ENCODE measurements at places on chromosomes 3 and 15.

DNA sequence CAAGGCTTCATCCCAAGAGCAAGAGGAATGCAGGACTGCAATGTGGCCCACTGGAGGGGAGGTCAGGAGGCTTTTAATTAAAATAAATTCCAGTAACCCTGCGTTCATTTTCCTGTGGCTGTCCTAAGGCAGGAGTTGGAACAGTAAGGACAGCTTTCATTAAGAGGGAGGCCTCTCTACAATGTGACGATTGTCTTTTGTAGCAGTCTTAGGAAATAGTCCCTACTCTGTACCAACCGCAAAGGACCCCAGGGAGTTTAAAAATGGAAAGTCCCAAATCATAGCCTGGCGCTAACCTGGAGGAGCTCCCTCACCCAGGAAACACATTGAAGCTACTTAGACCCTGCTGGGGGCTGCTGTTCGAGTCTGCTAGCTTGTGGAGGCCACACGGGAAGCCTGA is 62.8 kb downstream of the SYNM start:
- no peak for DNase-seq

DNA sequence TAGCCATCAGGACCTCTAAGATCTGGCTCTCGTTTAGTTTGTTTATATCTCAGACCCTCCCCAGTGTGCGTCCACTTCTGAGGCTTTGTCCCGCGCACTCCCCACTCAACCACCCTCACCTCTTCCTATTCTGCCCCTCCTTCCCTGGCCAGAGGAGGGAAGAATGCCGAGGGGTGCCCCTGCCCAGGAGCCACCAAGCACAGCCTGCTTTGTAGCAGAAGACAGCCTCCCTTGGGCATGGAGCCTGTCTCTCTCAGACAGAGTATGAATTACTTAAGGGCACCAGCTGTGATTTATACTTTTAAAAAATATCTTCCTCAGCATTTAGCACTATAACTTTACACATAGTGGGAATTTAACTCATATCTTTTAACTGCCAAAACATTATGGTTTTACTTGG is 6.0 kb downstream of the TMEM266 start:
- DNase-seq, result no peak

DNA sequence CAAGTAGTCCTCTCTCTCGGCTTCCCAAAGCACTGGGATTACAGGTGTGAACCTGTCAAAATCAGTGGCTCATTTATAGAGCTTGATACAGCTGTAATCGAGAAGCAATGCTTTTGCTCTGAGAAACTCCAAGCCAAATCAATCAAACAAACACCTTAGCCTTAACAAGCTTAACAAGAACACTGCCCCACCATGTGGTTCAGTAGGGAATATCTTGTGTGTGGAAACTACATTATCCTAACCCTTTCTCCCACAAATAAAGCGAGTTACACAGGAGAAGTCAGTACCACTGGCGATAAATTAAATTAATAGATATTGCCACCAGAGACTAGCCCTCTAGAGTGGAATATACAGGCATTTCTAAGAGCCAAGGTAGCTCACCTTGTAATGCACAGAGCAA is 13.9 kb downstream of the CDAN1 start:
- DNase-seq, result no peak

- DNase-seq, result no peak
These were observed 27.4 kb downstream of the RPLP1 start for GRCh38 chr15:69479971-69480370.

DNA sequence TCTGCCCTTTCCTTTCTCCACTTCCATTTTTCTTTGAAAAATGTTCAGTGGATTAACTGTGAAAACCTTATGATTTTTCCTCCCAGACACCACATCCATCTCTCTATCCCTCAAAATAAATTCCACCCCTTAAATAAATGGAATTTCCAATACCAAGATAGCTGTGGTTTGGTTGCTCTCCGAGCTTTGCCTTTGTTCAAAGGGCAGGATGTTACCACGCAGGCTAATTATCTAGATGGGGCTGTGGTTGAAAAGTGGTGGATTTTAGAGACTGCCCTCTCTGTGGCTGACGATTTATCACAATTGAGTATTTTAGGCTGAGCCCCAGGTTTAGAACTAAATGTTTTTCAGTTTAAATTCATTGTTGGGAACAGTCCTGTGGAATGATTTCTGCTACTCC is 36.9 kb upstream of the CMSS1 start:
- no peak for DNase-seq

DNA sequence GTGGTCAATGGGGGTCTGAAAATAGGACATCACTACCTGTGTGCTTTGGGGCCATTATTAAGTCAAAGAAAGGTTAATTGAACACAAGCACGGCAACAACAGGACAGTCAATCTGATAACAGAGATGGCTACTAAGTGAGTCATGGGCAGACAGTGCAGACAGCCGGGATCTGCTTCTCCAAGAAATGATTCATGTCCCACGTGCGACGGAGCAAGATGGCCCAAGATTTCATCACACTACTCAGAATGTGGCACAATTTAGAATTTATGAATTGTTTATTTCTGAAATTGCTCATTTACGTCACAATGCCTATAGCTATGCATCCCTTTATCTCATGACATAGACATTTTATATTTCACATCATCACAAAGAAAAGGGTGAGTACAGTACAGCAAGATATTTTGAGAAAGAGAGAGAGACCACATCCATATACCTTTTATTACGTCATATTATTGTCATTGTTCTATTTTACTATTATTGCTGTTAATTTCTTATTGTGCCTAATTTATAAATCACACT is 770.6 kb upstream of the NR2F2 start:
- peak; percentile 1 for DNase-seq

- DNase-seq, result no peak
These were observed 190.4 kb downstream of the MEGF11 start for GRCh38 chr15:66063147-66063546.

GRCh38 chr3:76753599-76753998 is 286.3 kb upstream of the ROBO2 start:
- DNase-seq, result no peak

DNA sequence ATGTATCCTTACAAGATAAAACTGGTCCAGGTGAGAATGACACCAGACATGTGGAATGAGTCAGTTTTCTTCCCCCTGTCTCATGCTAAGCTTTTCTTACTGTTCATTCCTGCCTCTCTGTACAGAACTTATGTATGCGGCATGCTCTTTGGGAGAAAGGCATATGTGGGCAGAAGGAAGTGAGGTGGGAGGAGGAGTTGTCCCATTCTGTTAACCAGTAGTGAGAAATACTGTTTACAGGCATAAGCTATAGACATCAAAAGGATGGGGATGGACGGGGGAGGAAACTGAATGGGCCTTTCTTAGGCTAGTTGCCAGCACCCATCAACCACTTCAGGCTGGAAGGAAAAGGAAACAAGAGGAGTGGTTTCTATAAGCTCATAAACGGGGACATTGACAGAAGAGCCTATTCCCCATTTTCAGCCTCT is 143.6 kb upstream of the BHLHE40 start:
- DNase-seq, result no peak

DNA sequence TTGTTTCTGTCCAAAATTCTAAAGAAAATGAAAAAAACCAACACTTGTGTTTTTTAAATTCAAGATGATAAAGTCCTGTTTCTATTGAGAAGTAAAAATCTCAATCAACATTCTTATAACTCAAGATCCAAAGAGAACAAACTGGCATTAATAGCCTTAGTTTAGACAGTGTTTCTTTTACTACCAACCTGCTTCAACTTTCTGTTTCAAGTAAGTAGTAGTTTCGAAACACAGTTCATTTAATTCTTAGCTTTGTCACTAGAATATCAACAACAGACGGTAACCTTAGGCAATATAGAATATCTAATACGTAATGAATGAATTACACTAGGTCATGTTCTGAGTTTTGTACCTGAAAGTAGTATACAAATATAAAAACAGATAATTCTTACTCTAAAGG is 23.7 kb downstream of the CIP2A start:
- no peak for DNase-seq

DNA sequence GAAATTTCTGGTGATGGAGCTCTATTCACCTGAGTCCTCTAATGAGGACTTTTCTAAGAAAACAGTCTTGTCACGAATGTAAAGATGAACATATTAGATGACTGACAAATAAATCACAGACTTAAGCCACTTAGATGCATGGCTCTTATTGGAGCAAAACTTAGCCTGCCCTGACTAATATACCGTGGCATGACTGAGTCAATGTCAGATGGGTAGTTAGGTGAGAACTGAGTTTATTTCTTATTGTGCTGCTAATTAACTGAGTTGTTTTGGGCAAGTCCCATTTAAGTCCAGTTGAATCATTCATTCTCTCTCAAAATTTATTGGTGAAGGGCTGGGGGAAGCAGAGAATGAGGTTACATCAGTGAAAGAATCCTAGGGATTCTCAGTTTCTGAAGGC is 459.8 kb downstream of the MCTP2 start:
- no peak for DNase-seq

DNA sequence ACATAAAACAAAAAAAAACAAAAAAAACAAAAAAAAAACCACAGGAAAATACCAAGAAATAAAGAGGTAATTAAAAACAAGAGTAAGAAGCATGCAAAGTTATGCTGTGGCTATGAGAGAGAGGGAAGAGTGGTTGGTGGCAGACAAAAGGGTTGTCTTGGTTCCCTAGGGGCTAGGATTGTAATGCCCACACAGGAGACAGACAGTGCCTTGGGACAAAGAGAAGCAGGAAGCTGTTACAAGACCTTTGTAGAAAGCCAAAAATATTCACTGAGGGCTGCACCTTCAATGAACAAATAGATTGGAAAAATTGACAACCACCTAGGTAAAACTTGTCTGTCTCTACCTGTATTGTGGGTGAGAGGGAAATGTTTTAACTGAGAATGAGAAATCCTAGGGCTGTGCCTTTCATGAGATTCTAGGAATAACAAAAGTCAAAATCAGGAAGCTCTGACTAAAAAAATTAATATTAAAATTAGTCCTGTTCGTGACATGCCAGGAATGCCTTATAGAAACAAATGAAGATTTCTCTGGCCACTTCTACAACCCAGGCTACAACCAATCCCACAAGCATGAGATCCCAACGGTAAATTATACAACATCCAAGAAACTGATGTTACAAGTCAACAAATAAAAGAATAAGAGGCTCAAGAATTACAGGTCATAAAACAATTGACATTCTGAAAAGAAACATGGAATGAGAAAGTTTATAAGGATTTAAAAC is 45.0 kb upstream of the PRICKLE2 start:
- no peak for DNase-seq

- DNase-seq, result no peak
These were observed 62.8 kb upstream of the CSPG4 start for GRCh38 chr15:75775296-75776064.

GRCh38 chr3:144128108-144128892 is 156.7 kb downstream of the DIPK2A start:
- no peak for DNase-seq

- DNase-seq, result no peak
These were observed 65.7 kb upstream of the RGMA start for GRCh38 chr15:93154666-93155065.

GRCh38 chr3:142802891-142803290 is 79.1 kb downstream of the TRPC1 start:
- no peak for DNase-seq

DNA sequence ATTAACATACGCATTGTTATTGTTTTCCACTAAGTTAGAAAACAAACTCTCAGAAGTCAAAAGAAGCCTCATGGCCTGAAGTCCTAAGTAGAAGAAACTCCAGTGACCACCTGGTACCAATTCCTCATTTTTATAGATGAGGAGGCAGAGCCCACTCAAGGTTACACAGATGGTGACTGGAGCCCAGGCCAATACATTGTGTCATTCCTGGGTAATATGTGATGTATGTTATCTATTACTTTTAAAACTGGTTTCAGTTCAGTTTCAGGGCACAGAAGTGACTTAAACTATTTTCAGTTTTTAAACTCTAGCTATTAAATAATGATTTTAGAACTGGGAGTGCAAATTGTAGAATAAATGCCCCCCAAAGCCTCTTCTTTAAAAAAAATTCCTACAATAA is 66.7 kb upstream of the STXBP5L start:
- no peak for DNase-seq

GRCh38 chr3:76410762-76411281 is 625.5 kb upstream of the ZNF717 start:
- DNase-seq, result no peak

GRCh38 chr15:42577514-42578031 is 2.2 kb downstream of the STARD9 start:
- no peak for DNase-seq

DNA sequence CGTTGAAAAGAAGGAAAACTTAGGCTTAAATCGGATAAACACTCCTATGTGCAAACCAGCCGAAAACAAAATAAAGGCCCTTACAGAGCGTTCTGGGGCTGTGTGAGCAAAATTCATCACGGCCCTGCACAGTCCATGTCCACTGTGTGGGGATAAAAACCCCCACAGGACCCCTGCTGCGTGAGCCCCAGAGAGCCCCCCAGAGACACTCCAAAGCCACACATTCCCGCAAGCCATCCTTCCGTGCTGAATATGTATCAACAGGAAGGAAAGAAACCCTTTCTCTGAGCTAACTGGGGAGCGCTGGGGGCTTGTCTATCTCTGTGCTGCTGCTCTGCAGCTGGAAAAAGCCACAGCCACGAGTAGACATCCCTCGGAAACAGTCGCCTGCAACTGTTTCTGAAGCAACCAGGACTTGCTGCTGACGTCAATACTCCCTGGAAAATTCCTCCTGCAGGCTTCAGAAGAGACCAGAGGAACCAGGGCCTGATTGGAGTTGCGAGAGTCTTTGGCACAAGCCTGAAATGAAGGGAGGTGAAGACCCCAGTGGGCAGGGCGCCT is 72.7 kb downstream of the NUP210 start:
- DNase-seq, result no peak

DNA sequence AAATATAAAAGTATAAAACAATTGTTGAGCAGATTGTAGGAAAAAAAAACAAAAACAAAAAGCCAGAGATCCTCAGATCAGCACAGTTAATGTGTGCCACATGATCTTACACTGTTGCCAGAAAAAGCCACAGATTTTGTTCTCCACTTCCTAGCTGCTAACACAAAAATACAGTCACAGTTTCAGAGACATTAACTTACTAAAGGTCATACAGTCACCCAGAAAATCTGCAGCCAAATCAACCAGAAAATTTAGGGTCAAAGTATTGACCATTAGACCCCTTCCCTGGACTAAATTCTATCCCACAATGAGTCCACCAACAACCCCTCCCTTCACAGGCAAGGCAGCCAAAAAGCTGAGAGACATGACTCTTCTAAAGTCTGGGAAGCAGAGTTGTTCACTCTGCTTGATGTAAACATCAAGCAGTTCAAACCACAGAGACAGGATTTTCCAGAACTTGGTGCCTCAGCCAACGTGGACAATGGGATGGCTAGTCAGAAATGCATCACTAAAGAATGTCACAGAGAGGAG is 59.1 kb downstream of the SST start:
- DNase-seq, result no peak

DNA sequence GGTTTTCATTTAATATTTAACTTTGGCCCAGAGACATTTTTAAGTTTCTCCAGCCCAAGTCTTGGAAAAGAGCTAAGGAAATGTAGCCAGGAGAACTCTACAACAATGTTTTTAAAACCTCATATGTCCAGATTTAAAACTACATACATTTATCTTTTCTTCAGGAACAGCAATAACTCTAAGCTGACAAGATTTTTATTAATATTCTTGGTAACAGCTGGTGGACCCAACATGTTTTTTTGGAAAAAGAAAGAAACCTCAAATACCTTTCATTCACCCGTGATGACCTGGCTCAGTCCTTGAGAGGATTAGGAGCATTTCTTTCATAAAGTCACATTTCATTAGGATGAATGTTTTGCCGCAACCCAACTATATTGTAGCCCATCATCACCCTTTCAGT is 50.4 kb upstream of the CMSS1 start:
- no peak for DNase-seq

- DNase-seq, result no peak
These were observed 135.0 kb upstream of the COL8A1 start for GRCh38 chr3:99503350-99503749.

- no peak for DNase-seq
These were observed 165.7 kb downstream of the MAGI1 start for GRCh38 chr3:65873028-65873427.

All from activated T-cell treated with anti-CD3 and anti-CD28 coated beads for 48 hours (primary cell).